Activated T-cell treated with anti-CD3 and anti-CD28 coated beads for 48 hours (primary cell): ENCODE measurements at places on chromosomes 1 and 21.
A peak's percentile ranks its signal among the peaks of the same experiment; 100 is the strongest.

DNA sequence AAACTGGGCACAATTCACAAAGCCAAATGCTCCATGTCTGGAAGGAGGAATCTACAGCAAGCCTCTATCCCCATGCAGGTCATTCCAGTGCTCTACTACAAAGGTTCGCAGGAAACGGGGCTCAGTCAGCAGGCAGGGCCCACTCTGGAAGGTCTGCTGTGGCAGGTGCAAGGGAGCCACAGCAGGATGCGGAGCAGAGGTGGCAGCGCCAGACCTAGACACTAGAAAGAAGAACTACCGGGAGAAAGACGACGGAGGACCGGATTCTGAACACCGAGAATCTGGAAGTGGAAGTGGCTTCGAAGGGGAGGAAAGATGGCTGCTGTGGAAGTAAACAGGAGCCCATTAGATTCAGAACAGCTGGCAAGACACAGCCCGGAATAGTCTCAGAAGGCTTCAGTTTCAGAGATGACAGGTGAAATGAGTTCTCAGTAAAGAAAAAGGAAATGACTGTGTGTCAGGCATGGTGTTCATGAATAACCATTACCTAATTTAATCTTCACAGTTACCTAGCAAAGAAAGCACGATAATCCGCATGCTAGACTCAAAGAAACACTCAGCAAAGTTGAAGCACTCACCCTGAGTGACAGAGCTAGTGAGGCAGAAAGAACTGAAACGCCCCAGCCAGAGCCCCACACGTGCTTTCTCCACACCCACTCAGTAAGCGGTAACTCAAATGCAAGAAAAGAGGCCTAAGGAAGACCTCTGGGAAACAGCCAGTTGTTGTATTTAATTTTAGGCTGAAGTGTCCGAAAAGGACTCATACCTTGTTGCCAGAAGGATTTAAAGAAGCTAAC lies 21.4 kb downstream of the SETD4 start:
- no peak for DNase-seq

DNA sequence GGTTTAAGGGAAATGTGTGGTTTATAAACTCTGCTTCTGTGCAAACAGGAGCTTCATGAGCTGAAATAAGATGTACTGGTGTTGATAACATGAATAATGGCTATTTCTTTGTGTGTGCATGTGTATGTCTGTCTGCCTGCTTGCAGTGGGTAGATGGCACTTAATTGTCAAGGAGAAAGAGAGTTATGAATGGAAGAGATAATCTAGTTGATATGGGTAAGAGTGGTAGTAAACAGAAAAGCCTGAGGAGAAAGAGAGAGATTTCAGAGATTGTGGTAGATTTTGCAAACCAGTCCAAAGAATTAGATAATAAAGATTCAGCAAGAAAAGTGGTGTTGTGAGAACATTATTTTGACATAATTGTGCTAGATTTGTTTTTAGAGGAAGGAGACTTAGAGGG lies 7.7 kb downstream of the SUCO start:
- DNase-seq: no peak

- DNase-seq: peak; percentile 77
Observed at GRCh38 chr1:9629445-9630201, 21.9 kb upstream of the PIK3CD start.

GRCh38 chr1:118736322-118736721 lies 251.8 kb downstream of the TBX15 start:
- DNase-seq: no peak

DNA sequence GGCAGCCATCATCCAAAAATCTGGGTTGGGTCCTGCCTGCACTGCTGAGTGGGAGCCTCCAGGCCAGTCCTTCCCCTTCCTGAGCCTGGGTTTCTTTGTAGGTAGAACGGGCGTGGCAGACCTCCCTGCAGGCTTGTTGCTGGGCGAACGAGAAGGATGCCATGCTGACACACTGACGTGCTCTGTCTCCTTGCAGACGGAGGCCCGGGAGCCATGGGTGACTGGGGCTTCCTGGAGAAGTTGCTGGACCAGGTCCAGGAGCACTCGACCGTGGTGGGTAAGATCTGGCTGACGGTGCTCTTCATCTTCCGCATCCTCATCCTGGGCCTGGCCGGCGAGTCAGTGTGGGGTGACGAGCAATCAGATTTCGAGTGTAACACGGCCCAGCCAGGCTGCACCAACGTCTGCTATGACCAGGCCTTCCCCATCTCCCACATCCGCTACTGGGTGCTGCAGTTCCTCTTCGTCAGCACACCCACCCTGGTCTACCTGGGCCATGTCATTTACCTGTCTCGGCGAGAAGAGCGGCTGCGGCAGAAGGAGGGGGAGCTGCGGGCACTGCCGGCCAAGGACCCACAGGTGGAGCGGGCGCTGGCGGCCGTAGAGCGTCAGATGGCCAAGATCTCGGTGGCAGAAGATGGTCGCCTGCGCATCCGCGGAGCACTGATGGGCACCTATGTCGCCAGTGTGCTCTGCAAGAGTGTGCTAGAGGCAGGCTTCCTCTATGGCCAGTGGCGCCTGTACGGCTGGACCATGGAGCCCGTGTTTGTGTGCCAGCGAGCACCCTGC lies 1.4 kb downstream of the GJA4 start:
- no peak for DNase-seq

DNA sequence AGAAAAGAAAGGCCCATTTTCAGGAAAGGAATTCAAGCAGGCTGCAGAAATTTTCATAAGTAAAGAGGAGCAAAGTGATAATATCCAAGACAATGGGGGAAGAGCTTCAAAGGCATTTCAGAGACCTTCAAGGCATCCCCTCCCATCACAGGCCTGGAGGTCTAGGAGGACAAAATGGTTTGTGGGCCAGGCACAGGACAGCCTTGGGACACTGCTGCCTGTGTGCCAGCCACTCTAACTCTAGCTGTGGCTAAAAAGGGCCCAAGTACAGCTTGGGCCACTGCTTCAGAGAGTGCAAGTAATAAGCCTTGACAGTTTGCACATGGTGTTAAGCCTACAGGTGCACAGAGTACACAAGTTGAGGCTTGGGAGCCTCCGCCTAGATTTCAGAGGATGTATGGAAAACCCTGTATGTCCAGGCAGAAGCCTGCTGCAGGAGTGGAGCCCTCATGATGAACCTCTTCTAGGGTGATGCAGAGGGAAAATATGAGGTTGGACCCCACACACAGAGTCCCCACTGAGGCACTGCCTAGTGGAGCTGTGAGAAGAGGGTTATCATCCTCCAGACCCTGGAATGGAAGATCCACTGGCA lies 51.8 kb upstream of the ZSWIM5 start:
- DNase-seq: no peak

GRCh38 chr1:174157157-174157806 lies 2.0 kb upstream of the RABGAP1L start:
- DNase-seq: no peak

DNA sequence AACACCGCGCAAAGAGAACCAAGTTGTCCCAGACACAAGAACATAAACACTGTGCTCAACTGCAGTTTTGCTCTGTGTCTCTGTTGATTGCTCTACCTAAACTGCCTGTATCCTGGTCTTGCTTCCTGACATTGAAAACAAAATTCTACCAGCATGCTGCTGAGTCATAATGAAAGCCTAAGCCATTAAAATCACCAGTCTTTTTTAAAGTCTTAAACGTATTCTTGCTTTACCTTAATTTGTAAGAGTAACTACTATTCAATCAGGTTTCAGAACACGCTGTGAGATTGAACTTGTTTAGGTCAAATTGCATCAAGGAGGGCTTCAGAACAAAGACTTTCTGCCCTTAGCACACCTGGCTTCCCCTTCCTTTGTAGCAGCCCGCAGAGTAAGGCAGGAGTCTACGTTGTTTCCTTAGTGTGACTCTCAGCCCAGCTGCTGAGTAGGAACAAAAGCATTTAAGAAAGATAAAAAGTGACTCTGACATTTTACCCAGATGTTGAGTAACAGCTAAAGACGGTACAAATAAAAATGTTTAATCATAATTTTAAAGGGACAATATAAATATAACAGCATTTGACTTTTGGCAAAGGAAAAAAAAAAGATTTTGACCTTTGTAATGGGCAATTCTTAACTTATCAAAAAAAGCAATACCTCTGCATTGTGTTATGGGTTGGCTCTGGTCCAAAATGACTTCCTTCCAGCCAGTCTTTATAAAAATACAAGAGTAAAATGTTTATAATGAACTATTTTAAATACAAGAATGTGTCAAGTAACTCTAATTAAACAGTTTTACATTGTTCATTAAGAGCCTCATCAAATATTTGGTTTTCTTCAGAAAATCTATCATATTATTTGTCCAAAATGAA lies 186.9 kb upstream of the ADGRL4 start:
- no peak for DNase-seq

- no peak for DNase-seq
Observed at GRCh38 chr1:89364954-89365550, 1.2 kb downstream of the GBP6 start.

- DNase-seq: no peak
Observed at GRCh38 chr1:240190881-240191401, 99.3 kb downstream of the FMN2 start.

DNA sequence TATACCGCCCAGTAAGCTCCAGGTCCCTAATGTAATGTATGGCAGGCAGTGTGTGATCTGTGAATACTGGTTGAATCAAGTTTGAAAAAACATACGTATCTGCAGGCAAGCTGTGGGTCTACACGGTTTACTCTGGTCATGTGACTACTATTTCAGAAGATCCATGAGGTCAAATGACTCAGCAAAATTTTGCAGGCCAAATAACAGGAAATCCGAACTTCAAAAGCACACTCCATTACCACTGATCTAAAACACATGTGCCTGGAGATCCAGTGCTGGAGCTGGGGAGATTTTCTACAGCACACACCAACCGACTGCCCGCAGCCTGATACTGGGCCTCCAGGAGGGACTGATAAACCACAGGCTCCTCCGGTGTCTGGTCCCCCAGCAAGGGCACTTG lies 64.5 kb upstream of the SLC44A3 start:
- DNase-seq: no peak

- DNase-seq: no peak
Observed at GRCh38 chr21:25997788-25998611, 172.6 kb downstream of the APP start.

DNA sequence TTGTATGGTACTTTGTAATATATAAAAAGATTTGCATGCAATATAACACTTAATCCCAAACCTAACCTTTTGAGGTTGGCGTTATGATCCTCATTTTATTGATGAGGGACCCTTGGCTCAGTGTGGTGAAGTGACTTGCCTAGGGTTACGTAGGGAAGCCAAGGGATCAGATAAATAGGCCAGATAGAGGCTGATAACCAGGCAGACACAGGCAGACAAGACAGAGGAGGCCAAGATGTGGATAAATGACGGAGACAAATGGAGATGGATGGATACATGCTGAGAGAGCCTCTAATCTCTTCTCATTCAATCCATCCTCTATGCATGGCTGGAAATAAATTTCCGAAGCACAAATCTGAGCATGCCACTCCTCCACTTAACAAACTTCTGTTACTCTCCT lies 136.9 kb upstream of the SPATA6 start:
- DNase-seq: no peak

DNA sequence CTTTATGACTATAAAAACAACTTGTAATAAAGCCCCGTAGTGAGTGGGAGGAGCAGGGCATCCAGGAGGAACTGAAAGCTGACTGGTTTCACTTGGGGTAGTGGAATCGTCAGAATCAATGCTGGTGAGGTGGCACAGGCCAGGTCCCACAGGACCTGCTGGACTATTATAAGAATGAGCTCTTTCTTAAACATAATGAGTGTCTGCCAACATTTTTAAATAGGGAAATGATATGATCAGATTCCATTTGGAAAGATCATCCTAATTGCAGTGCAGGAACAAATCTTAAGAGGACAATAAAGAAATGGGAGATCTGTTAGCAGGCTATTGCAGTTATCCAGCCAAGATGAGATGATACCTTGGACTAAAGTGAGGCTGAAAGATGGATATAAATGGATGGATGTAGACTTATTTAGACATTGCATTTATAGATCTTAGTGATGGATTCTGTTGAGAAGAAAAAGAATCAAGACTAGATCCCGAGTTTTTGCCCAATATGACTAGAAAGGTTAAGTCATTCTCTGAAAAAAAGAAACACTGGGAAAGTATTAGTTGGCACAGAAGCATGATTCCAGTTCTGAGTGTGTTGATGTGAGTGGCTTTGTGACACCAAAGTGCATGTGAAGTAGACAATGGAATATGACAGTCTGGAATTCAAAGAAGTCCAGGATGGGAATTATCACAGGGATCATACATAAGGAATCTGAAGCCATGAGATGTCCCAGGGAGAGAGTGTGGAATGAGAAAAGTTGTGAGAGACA lies 153.3 kb upstream of the SGIP1 start:
- no peak for DNase-seq

DNA sequence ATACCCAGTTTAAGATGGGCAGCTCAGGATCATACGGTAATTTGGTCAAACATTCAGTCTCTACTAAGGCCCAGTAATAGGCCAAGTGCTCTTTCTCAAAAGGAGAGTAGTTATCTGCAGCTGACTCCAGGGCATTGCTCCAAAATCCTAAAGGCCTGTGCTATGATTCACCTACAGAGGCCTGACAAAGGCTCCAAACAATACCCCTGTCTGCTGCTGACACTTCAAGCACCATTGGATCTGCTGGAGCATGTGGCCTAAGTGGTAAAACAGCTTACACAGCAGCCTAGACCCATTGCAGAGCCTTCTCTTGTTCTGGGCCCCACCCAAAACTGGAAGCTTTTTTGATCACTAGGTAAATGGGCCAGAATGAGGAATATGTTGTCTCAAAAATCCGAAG lies 22.8 kb downstream of the SLAMF7 start:
- DNase-seq: no peak

- DNase-seq: no peak
Observed at GRCh38 chr1:29234471-29234870, 1.9 kb upstream of the PTPRU start.

GRCh38 chr1:36947384-36947783 lies 86.9 kb downstream of the GRIK3 start:
- DNase-seq: no peak

- DNase-seq: no peak
Observed at GRCh38 chr1:234607109-234608024, 2.6 kb downstream of the IRF2BP2 start.

GRCh38 chr1:25799935-25800702 lies at the start of gene SELENON:
TSS of gene SELENON (plus strand) at chr1:25800193. CDS start at chr1:25800231, 38 bp downstream.
- no peak for DNase-seq

DNA sequence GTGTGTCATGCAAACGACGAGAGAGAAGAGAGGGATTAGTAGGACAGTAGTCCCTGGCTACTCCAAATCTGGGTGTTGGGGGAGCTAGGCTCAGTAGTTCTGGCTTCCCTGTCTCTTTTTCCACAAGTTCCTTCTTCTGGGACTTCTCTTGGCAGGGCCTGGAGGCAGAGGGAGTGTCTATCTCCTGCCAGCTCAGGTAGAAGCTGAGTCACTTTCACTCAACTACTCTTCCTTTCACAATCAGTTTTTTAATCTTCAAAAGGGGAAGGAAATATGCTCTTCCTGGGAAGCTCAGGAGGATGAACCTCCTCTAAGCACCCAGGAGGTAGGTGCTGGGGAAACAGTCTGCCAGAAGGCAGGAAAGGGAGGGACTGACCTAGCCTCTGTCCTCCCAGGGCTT lies 35.2 kb upstream of the MAGOH start:
- DNase-seq: no peak

GRCh38 chr1:207097871-207098324 lies 6.1 kb upstream of the C4BPA start:
- DNase-seq: peak; percentile 12

- peak; percentile 68 for DNase-seq
Observed at GRCh38 chr21:34807881-34808568, 139.2 kb downstream of the CLIC6 start.
